Activated naive CD4-positive, alpha-beta T cell (primary cell): ENCODE measurements at places on chromosomes 2 and 18.

- no peak for DNase-seq
Measured at GRCh38 chr2:204201507-204201906, 264.9 kb downstream of the ICOS start.

- DNase-seq, result no peak
Measured at GRCh38 chr2:232486558-232487384, 863 bp downstream of the ECEL1 start.

GRCh38 chr2:166375195-166375735 is 479 bp downstream of the SCN9A start:
- no peak for DNase-seq

DNA sequence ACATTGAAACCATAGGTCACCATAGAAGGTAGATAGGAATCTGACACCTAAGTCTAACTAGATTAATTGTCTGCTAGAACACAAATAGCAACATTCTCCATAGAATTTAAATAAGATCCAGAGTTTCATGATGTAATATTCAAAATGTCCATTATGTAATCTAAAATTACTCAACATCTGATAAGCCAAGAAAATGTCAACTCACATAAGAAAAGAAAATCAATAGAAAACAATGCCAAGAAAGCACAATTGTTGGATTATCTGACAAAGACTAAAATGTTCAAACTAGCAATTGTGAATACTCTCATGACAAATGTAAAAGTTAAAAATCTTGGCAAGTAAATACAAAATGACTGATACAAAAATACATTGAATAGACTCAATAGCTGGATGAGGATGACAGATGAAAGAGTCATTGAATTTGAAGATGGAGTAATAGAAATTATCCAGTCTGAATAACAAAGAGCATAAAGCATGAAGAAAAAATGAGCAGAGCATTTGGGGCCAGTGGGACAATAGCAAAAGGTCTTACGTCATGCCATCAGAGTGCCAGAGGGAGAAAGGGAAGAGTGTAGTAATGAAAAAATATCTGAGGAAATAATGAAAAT is 358.6 kb downstream of the METTL4 start:
- no peak for DNase-seq
